ENCODE measurements at places on chromosomes 12 and 14.

DNA sequence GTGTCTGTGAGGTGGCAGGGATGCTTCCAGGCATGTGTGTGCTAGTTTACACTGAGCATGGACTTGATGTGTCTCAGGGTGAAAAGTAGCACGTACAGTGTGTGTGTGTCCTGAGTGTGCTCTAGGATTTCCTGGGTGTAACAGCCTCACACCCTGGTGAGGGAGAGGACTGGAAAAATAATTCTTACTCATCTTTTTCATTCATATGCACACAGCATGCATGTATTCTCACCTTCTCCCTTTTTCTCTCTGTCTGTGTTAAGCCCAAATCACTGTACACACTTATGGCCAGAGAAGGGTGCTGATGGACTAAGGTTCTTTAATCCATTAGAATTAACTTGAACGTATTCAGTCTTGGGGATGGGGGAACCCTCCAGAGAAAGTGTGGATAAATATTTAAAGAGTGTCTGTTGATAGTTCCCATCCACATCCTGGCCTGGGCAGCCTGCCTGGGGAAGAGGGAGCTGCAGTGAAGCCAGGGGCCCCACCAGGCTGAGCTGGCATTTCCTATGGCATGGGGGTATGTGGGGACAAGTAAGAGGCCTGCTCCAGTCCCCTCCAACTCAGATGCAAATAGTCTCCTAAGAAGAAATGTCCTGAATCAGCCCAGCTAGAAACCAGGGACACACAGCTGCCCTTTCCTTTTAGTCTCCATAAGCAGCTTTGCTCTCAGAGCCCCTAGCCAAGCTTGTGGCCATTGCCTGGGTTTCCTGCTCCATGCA is 1.1 kb upstream of the HOXC8 start:
- no peak for DNase-seq

DNA sequence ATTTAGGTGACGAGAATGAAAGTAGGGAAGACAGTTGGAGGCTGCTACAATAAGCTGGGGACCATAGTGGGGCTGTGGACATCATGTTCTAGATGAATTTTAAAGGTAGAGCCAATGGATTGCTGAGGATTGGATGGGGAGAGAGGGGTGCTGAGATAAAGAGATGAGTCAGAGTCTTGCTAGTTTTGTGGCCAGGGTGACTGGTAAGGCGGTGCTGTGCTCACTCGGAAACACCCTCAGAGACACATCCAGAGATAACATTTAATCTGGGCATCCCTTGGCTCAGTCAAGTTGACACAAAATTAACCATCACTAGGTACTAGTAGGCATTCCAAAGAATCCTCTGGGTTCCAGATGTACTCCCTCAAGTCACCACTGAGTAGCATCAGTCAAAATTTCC is 170.7 kb downstream of the ADCK1 start:
- no peak for DNase-seq

- no peak for DNase-seq
Measured at GRCh38 chr14:25848601-25849000, 749.2 kb downstream of the NOVA1 start.

- DNase-seq, result no peak
Measured at GRCh38 chr12:112386726-112387125, 4.5 kb upstream of the HECTD4 start.

DNA sequence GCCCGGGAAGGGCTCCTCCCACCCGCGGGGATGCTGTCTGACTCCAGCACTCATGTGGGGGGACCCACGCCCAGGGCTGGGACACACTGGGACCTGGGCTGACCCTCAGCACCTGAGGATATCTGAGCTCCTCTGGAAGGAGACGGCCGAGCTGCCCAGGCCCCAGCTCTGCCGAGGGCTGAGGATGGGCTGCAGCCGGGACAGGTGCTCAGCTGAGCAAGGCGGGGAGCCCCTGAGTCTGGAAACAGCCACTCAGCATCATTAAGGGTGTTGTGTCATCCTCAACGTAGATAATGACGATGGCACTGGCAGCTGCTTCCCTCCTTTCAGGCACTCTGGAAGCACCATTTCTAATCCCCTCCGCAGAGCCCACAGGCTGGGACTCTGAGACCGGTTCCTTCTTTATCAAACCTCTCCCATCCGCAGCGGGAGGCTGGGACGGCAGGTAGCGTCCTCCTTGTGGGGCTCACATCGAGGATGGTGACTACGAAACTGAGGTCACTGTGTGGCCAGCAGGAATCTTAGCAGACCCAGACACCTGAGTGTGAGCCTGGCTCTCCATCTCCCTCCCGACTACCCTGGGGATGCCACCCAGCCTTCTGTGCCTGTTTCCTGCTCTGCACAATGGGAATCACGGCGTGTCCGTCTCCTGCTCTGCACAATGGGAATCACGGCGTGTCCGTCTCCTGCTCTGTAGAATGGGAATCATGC is 26.7 kb upstream of the SFSWAP start:
- DNase-seq, result no peak

- DNase-seq, result no peak
Measured at GRCh38 chr12:44100264-44100663, 264.4 kb downstream of the TMEM117 start.

DNA sequence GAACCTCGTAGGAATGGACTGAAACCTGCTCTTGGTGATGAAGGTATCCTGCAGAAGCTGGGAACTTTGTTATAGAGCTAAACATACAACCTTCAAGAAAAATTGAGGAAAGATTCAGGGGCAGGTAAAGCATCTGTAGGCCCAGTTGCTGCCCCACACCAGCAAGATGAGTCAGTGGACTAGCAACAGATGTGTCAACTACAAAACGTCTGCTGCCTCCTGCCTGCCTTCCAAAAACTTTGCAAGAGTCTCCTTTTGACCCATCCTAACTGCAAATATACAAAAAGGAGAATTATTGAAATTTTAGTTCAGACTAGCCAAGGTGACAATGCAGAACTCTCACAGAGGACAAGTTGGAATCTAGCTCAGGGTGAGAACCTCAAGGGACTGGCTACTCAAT is 60.9 kb upstream of the TMTC1 start:
- no peak for DNase-seq

GRCh38 chr14:22489244-22489545 is 99.8 kb downstream of the DAD1 start:
- DNase-seq, result no peak

GRCh38 chr14:103995876-103996275 is 53.5 kb upstream of the RD3L start:
- DNase-seq, result no peak

- no peak for DNase-seq
Measured at GRCh38 chr12:47328831-47329545, 249.2 kb upstream of the AMIGO2 start.

- no peak for DNase-seq
Measured at GRCh38 chr12:51860986-51861385, 12.5 kb upstream of the FIGNL2 start.

GRCh38 chr12:16399101-16399500 is 51.7 kb downstream of the MGST1 start:
- DNase-seq, result no peak

DNA sequence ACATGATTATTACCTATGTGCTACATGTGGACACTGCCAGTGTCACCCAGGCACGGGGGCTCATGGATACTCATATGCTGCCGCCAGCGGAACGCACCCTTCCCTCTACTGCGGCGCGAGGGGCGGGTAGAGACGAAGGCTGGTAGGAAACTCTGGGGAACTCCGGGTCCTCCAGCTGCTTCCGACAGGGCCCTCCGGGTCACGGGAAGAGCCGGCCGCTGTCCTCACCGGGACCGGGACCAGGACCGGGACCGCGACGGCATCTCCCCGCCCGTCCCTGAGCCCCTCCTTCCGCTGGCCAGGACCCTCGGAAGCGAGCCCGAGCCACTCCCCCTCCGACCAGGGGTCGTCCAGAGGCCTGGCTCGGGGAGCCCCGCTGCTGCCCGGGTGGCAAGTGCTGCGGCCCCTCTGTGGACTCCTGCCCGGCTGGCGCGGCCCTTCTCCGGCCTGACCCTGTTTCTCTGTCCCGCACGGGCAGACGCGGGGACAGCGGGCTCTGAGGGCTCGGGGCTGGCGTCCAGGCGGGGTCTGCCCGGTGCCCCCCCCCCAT is 209.6 kb downstream of the ADGRD1 start:
- DNase-seq, result no peak

- no peak for DNase-seq
Measured at GRCh38 chr14:81737938-81738337, 204.3 kb upstream of the SEL1L start.

GRCh38 chr14:67951529-67952135 is 132.1 kb downstream of the RAD51B start:
- no peak for DNase-seq

- no peak for DNase-seq
Measured at GRCh38 chr14:105060751-105061427, 4.3 kb downstream of the GPR132 start.

DNA sequence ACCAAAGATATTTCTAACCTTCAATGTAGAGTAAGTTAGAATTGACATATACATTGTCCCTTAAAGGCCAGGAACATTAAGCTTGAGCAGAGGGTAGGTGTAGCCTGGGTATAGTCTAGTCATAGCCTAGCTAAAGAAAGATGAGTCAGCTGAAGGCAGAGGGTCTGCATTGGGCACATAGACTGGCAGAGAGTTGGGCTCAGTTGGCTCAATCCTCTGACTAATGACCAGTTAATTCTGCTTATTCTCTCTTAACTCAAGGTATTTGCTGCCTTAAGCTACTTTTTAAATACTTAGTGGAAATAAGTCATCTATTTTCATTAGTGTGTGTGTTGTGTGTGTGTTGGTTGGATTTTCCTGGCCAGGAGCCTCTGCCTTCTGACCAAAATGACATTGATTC is 467.1 kb downstream of the RAD51B start:
- no peak for DNase-seq

DNA sequence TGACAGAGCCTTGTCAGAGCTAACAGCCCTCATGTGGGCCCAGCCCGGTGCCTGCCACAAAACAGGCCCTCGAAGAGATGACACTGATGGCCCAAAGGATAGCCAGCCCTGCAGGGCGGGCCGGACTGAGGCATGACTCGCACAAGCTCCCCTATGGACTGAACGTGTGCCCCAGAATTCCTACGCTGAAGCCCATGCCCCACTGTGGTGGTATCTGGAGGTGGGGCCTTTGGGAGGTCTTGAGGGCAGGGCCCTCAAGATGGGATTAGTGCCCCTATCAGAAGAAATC is 38.6 kb downstream of the CHGA start:
- DNase-seq, result no peak

DNA sequence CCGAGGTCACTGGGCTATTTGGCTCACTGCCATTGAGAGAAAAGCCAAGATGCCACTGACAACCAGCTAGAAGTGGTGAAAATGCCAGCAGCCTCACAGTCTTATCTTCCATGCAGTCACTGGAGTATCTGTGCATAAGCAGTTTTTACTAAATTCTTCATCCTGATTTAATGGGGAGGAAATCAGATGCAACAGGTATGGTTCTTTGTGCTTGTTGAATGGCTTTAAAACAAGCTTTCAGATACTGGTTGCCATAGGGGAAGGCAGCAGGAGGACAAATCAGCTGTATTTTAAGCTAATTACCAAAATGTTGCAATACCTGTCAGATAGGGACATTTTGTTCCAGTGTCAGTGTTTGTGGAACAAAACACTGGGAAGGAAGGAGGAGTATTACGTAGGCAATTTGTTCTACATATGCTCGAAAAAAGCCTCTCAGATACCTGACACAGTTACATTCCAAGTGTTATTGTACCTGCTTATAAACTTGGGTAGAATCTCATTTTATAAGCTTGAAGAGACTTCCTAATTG is 54.1 kb upstream of the ARHGAP5 start:
- DNase-seq, result no peak

DNA sequence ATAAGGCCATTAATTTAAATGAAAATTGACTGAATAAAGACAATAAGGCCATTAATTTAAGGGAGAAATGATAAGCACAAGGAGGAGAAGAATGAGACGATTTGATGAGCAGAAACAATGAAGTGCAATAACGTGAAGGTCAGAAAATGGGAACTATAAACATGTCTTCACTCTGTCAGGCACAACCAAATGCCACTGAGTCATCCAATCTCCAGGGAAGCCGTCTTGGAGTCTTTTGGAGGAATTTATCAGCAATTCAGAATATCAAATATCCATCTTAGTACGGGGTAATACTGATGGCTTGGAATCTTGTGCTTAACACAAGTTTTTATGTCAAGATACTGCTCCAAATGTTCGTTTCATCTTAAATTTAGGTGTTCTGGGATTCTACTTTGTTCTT is 159.9 kb downstream of the CAPZA3 start:
- DNase-seq, result no peak

- no peak for DNase-seq
Measured at GRCh38 chr12:49672301-49673217, 34.6 kb downstream of the FMNL3 start.

GRCh38 chr12:22796941-22797630 is 172.1 kb downstream of the ETNK1 start:
- no peak for DNase-seq

DNA sequence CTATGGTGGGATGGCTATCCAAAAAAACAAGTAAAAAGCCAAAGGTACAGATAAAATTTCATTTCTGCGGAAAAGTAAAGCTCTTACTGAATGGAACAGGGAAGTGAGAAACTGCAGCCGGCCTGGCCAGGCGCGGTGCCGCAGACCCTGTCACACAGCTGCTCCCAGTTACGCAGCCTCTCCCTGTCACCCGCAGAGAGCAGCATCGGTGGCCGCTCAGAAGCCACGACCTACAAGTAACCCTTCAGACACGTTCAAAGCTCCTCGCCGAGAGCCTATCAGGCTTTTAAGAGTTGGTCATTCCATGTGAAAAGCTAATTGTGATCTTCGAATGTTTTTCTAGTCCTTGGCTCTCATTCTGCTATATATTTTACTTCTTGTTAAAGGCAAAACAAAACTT is 11.0 kb upstream of the ANKLE2 start:
- no peak for DNase-seq

DNA sequence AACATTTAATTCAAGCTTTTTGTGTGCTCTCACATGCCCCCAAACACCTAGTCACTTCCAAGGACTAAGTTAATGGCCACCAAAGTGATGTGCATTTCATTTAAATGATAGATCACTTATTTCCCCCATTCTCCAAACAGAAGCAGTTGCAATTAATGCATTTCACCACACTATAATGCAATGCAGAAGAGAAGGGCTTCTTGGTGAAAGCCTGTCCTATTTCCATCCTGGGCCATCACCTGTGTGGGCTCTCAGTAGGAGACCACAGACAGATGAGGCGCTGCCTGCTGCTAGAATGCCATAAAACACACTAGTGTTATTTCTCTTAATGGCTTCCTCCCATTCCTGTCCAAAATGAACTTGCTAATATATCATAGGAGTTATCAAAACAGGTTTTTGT is 151.2 kb downstream of the GPR65 start:
- no peak for DNase-seq

GRCh38 chr12:87047691-87048090 is 791.5 kb upstream of the MGAT4C start:
- no peak for DNase-seq

Data from T-helper 9 cell (primary cell).